NCI-H1930 (cell line): ENCODE measurements at places on chromosomes 13 and 19.
A peak's percentile ranks its signal among the peaks of the same experiment; 100 is the strongest.

GRCh38 chr19:47779524-47780214 lies 1.2 kb downstream of the SELENOW start:
- no peak for DNase-seq

DNA sequence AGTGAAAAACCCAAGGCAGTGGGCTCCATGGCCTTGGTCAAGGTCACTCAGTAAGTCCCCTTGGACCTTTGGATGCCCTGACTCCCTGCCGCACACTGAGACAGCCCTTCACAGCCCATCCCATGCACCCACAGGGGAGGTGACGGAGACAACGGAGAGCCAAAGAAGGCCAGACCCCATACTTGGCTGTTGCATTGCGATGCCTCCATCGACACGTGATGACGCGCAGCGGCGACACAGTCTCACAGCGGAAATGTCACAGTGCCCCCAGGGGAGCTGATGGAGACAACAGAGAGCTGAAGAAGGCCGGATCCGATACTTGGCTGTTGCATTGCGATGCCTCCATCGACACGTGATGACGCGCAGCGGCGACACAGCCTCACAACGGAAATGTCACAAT lies 282.4 kb downstream of the TEX29 start:
- DNase-seq = no peak

DNA sequence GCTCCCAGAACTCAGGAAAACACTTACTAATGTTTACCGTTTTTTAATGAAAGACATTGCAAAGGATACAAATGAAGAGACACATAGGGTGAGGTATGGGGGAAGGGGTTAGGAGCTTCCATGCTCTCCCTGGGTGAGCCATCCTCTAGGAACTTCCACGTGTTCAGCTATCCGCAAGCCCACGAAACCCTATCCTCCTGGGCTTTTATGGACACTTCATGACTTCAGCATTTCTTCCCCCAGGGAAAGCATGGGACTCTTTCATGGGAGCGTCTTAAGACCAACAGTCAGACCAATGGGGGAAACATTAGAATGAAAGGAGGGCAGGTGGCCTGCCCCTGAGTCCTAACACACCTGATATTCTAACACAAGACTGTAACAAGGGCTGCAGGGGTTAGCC lies 6.6 kb upstream of the ESD start:
- DNase-seq = no peak

DNA sequence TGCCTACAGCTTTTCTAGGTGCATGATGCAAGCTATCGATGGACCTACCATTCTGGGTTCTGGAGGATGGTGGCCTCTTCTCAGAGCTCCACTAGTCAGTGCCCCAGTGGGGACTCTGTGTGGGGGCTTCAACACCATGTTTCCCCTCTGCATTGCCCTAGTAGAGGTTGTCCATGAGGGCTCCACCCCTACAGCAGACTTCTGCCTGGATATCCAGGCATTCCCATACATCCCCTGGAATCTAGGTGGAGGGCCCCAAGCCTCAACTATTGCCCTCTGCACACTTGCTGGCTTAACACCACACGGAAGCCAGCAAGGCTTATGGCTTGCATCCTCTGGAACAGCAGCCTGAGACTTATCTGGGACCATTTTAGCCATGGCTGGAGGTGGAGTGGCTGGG lies 1299.9 kb upstream of the MIR17HG start:
- DNase-seq = no peak

- no peak for DNase-seq
Observed at GRCh38 chr19:38392707-38393308, 4.3 kb downstream of the SPRED3 start.

DNA sequence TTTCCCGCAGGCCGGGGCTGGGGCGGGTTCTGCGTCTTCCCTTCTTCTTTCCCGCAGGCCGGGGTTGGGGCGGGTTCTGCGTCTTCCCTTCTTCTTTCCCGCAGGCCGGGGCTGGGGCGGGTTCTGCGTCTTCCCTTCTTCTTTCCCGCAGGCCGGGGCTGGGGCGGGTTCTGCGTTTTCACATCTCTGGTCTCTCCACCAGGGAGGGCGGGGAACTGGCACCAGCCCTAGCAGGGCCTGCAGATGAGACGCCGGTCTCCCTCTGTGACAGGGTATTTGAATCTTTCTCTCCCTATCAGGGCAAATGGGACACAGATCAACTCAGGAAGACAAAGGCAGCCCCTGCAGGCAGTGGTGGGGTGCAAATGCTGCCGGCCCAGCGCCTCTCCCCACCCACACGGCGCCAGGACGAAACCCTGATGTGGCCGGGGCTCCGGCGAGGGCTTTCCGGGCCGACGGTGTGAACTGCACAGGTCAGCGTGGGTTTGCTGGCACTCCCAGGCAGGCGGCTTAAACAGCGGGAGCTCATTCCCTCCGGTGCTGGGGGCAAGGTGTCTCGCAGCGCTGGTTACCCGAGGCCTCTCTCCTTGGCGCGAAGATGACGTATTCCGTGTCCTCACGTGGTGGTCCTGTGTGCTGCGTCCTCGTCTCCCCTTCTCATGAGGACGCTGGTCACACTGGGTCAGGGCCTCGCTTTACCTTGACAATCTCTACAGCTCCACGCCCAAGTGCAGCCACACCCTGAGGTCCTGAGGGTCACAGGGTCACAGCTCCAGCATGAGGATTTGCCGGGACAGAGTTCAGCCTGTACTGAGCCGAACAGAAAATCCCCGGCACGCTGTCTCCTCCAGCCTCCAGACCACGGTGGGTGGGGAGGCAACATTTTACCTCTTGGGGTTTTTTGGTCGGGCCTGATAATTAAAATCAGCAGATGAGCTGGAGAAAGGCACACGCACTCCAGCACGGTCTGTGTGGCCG lies 717 bp upstream of the C13orf46 start:
- no peak for DNase-seq

GRCh38 chr13:98221234-98221633 lies 44.2 kb upstream of the RNF113B start:
- DNase-seq = no peak

DNA sequence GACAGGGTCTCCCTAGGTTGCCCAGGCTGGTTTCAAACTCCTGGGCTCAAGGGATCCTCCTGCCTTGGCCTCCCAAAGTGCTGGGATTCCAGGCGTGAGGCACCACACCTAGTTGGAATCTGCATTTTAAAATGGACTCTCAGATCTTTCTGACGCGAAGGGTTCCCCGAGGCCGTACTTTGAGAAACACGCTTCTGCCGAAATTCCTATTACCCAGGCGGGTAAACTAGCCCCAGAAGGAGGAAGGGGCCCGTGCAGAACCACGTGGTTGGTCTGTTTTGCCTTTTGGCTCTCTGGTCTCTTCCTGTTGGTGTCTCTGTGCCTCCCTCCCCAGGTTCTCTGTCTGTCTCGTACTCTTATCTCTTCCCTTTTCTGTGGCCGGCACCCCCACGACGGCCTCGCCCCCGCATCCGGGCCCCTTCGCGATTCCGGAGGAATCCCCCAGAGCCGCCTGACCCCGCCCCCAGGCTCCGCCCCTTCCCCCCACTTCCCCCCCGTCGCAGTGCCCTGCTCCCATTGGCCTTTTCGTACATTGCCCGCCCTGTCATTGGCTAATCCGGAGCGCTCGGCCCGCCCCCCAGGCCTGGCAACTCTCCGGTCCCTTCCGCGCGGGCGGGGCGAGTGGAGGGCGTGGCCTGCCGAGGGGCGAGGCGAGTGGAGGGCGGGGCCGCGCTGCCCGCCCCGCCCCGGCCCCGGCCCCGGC lies at the start of gene TNFAIP8L1:
Gene TNFAIP8L1 (plus strand): TSS at position 689 of the 703 bp plus-strand sequence. CDS start 12,354 bp downstream, outside the sequence.
- peak; percentile 84 for DNase-seq

DNA sequence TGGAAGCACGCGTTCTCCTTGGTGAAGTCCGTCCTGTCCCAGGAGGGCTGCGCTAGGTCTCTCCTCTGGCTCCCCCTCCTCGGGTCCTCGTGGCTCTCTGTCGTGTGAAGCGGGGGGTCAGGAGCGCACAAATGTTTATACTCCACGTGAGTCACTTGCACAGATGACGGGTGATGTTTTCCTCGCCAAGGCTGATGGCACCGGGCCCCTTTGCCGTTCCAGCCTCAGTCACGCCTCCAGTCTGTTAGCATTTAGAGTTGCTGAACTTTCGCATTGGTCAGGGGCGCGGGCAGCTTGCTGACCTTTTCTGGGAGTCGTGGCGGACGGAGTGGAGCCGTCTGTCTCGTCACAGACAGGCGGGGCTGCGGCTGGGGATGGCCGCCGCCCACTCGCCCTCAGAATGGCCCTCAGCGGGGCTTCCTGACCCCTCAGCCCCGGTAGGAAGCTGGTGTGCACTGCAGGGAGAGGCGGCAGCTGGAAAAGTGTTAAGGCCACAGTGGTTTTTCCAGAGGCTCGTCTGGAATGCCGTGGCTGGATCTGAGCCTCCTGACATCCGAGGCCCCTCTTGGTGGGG lies 13.7 kb downstream of the KLHL26 start:
- DNase-seq = no peak

GRCh38 chr19:54877471-54877870 lies 3.4 kb downstream of the FCAR start:
- DNase-seq = no peak

DNA sequence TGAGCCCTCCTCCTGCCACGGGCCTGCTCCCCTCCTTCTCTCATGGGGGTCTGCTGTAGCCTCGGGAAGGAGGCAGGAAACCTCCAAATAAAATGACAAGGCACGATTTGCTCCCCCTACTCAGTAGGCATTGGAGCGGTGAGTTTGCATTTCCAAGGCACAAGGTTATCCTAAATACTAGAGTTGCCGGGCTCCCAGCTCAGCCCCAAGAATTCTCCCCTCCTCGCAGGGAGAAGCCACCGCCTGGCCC lies 1.5 kb downstream of the CEBPA start:
- DNase-seq = no peak

- DNase-seq = no peak
Observed at GRCh38 chr13:40341501-40341900, 324.9 kb downstream of the FOXO1 start.

- DNase-seq = no peak
Observed at GRCh38 chr13:21925720-21926119, 254.8 kb downstream of the FGF9 start.

GRCh38 chr13:27476943-27477703 lies 26.8 kb upstream of the MTIF3 start:
- no peak for DNase-seq

GRCh38 chr13:29472332-29472961 lies 123.0 kb downstream of the SLC7A1 start:
- peak; percentile 32 for DNase-seq

DNA sequence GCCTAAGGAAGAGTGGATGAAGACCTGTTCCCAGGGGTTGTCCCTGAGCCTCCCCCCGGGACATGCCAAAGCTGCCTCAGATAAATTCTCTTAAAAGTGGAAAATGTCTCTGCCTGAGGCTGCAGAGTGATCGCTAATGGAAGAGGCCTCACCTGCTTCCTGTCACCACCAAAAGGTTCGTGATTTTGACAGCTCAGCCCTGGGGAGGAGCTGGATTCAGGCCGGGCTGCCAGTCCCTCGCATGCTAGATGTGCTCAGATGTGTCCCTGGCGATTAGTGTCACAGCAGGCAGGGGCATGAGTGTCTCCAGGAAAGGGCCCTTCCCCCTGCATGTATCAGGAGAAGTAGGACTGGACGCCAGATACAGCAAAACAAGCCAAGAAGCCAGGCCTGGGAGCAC lies 626.5 kb downstream of the UQCRFS1 start:
- DNase-seq = no peak

DNA sequence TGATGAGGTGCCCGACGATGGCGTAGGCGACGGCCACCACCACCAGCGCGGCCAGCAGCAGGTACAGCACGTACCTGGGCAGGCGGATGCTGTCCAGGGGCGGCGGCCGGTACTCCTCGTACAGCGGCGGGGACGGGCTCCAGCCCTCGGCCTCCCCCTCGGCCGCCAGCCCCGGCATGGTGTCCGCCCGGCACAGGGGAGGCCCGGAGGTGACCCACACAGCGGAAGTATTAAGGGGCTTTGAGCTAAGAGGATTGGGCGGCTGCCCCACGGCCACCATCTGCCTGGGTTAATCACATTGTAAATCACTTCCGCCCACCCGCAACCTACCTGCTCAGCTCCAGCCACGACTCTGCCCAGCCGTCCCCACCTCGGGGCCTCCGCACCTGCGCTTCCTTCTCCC lies at the start of gene SMIM44:
Gene SMIM44 (minus strand): TSS at position 216 of the 403 bp plus-strand sequence. CDS start 38 bp downstream, at position 178.
- DNase-seq = no peak

GRCh38 chr19:13013649-13014048 lies 18.4 kb downstream of the NFIX start:
- DNase-seq = no peak

DNA sequence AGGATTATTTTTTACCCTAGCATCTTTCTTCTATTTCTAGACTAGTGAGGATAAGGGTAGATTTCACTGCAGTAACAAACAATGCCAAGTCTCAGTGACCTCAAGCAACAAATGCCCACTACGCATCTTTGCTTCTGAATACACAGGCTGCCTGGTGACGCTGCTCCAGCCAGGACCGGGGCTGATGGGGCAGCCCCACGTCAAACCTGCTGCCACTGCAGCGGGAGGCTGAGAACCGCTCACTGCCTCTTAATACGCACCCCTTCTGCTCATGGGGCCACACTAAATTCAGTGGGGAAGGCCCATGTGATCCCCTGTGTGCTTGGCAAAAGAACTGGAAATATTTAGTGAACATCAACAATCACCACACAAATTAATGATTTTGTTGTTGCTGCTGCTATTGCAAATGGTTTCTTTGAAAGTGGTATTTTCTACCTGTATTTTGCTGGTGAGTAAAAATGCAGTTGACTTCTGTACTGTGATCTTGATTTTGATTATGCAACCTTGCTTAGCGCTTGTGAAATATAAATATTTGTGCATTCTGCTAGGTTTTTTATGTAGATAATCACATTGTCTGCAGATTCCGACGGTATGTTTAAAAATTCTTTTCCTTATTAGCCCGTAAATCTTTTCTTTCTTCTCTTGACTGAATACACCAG lies 139.5 kb upstream of the SPACA7 start:
- no peak for DNase-seq

DNA sequence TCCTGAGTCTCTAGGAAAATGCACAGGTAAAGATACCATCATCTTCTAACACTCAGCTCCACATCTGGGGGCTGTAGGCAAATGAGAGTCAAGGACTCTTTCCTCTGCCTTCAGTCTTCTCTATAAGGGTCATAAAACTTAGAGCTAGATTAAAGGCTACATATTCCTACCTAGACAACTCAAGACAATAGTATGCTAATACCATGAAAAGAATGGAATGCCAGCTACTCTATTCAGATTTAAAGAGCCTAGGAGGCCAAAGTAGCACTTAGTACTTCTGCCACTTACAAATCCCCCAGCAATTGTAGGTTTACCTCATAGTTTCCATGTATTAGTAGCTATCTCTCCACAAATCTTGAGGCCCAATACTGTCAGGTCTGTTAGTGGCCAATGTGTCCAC lies 453.0 kb downstream of the SLITRK5 start:
- no peak for DNase-seq

DNA sequence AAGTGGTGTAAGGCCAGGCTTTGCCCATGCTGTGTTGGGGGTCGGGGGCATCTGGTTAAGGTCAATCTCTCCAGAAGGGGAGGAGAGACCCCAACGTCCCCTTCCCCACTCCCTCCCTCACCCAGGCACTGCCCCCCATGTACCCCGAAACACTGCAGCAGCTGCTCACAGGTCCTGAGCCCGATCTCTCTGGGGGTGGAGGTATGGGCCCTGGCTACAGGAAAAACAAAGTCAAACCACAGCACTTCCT lies 10.2 kb downstream of the CAPN12 start:
- DNase-seq = no peak
